Karpas-422 (cell line): ENCODE measurements at places on chromosomes 12 and 14. TPM values are rescaled to one million over a fixed set of nuclear protein-coding genes. Genes with fewer than 3 reads are reported as not detected.

HOXC10 gene
- not detected in 2 replicates for total RNA-seq

MFAP5 gene
- not detected in 2 replicates for total RNA-seq

JDP2 gene
- total RNA-seq = 8.4 and 15.7 TPM in 2 replicates

APOF gene
- not detected in 2 replicates for total RNA-seq

CLEC2A gene
- not detected in 2 replicates for total RNA-seq
